ENCODE measurements at places on chromosomes 16 and 17.

DNA sequence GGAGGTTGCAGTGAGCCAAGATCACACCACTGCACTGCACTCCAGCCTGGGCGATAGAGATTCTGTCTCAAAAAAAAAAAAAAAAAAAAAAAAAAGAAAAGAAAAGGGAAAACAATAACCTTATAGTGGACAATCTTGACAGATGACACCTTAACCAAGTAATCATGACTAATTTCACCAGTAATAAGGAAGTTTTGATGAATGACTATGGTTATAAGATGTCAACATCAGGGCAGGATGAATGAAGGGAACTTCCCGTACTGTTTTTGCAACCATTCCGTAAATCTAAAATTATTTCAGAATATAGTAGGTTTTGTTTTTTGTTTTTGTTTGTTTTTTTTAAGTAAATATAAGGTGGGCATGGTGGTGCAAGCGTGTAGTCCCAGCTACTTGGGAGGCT, 23.0 kb downstream of the GSPT1 start:
- DNase-seq: no peak

DNA sequence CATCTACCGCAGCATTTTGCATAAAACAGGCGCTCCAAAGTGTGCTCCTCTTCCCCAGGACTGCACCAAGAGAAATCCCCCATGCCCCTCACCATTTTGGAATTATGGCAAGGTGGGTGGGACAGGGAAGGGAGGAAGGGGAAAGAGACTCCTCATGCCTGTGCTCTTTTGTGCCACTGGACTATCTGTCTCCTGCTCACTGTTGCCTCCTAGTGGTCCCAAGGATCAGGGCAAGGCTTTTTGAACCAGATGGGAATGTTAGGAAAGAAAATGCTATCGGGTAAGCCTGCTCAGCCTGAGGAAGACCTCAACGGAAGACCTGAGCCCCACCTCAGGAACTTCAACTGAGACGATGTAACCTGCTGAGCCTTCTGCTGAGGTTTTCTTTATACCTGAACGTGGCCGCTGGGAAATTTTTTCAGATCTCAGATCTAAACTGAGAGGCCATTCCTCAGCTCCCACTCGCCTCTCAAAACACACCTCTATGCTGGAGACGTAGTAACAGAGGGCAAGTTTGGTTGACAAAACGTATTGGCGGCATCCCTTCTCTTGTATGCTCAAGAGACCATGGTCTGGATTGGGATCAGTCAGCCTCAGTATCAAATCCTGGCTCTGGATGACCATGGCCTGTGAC, 58.3 kb downstream of the SPACA3 start:
- no peak for DNase-seq

- DNase-seq: no peak
Measured at GRCh38 chr16:49789616-49790015, 66.3 kb downstream of the ZNF423 start.

DNA sequence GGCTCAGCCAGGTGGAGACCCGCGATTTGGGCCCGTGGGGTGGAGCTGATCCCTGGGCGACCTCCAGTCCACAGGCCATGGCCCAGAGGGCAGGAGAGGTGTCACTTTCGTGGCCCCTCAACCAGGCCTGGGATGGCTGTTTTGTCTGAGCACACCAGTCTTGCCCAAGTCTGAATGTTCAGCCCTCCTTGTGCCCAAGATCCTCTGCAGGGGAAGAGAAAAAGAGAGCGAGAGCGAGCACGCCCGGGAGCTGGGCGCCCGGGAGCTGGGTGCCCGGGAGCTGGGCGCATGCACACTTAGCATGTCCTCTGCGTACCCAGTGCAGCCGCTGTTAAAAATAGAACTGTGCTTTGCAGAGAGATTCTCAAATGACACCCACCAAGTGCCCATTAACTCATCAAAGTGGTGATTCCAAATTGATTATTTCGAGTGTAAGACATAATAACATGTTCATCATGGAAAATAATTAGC, 403.3 kb upstream of the TNRC6C start:
- DNase-seq: no peak

- DNase-seq: no peak
Measured at GRCh38 chr16:2969545-2970521, 685 bp downstream of the PAQR4 start.

GRCh38 chr17:7858522-7858810, 663 bp downstream of the CYB5D1 start:
- peak; percentile 60 for DNase-seq

DNA sequence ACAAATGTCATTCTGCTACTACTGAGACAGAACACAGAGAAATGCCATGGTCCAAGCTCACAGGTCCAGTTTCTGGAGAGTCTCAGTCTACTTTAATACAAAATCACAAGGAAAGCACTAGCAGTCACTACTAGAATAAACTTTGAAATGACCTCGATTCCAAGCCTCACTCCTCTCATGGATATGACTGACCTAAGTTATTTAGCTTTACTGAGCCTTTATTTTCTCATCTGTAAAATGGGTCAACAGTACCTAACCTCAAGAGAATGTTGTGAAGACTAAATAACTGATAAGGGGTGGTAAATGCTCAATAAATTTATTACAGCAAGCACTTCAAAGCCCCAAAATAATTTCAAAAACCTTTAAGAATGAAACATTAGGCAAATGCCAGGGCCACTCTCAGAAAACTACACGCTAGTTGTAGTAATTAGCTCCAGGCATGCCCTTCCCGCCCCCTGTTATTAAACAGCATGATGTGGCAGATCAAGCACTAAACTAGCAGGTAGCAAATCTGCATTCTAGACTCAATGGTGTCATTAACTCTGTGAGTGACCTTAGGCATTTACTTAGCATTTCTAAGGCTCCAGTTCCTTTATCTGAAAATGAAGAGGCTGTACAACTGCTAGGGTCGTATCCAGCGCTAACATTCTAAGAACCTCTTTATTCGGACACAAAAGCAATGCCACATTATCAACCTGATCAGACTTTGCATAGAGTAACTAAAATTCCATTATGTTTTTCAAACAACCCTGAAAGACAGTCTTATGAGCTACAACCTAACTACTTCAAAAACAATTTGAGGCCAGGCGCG, 8.4 kb downstream of the GSPT1 start:
- DNase-seq: no peak

DNA sequence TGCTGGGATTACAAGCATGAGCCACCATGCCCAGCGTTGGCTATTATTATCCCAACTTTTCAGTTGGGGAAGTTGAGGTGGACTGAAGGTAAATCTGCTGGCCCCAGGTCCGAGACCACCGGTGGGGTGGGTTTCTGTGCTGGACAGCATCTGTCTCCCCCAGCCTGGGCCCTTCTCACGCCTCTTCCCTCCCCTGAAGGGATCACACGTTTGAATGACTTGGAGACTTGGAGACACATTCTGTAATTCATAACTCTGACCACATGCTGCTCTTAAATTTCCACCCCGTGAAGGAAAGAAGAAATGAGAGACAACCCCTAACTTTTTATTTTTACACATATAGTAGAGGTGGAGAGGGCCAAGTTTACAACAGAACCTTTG, 109.8 kb downstream of the MSI2 start:
- no peak for DNase-seq

DNA sequence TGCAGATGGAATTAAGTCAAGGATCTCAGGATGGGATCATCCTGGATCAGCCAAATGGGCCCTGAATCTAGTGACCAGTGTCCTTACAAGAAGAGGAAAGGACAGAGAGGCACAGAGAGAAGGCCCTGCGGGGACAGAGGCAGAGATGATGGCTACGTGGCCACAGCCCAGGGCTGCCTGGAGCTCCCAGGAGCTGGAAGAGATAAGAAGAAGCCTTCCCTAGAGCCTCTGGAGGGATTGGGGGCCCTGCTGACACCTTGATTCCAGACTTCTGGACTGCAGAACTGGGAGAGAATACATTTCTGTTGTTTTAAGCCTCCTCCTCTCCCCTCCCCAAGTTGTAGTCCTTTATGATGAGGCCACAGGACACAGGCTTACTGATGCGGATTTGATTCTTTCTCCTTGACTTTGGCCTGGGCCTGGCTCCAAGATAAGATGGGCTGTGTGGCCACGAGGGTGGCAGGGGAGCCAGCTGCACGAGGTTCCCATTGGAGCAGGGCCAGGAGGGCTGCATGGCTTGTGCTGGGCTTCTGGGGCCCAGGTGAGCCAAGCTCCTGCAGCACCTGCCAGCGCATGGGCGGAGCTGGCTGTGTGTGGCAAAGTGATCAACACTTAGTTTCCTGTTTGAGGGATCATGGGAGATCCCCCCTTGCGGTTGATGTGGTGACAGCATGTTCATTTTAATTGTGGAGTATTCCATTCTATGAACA, 146.1 kb downstream of the IRF8 start:
- no peak for DNase-seq

DNA sequence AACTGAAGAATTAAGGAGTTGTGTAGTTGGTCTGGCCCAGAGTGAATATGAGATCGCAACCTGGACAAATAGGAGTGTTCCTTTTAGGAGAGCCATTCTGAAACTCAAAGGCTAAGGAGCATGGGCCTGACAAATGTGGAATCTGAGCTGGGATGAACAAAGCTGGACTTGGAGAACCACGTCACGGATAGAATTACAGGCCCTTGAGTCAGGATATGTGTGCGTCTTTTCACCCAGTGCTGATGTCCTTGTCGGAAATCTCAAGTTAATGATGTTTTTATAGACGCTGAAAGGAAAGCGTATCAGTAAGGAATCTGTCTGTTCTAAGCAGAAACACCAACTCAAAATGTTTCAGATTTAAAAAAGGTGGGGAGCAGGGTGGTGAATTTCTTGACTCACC, 173.8 kb upstream of the ZKSCAN2 start:
- DNase-seq: no peak

GRCh38 chr17:32341857-32342602, at the start of gene C17orf75:
Gene C17orf75, minus strand, starts transcription at chr17:32342173. Its CDS starts 34 bp downstream, at chr17:32342139.
- DNase-seq: peak; percentile 87

- no peak for DNase-seq
Measured at GRCh38 chr16:88842806-88843205, 13.9 kb downstream of the GALNS start.

DNA sequence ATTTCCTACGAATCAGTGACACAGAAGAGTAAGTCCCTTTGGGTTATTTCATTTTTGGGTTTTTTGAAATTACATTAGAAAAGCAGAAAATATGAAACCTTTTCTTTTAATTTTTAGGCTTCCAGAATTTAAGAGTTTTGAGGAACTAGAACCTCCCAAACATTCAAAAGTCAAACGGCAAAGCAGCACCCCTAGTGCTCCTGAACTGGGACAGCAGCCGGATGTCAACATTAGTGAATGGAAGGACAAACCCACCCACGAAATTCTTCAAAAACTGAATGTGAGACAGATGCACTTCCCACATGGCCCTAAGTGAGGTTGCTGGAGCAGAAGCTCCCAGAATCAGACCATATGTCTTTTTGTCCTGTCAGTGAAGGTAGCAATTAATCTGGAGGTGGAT, 199.4 kb downstream of the PHKB start:
- no peak for DNase-seq

- DNase-seq: no peak
Measured at GRCh38 chr16:3475604-3476375, 19.5 kb downstream of the C16orf90 start.

GRCh38 chr17:71315568-71315967, 805.3 kb upstream of the SOX9 start:
- DNase-seq: no peak

Measured in right hindlimb (tissue), 1 donor.